Vagina (tissue), 2 donors: ENCODE measurements at places on chromosomes 1 and 21. TPM values are rescaled to one million over a fixed set of nuclear protein-coding genes. Genes with fewer than 3 reads are reported as not detected.

- no peak for DNase-seq
These were observed 119.4 kb upstream of the RRP15 start for GRCh38 chr1:218165701-218166114.

GRCh38 chr1:63982201-63982600, 208.4 kb downstream of the ROR1 start:
- DNase-seq: no peak

DNA sequence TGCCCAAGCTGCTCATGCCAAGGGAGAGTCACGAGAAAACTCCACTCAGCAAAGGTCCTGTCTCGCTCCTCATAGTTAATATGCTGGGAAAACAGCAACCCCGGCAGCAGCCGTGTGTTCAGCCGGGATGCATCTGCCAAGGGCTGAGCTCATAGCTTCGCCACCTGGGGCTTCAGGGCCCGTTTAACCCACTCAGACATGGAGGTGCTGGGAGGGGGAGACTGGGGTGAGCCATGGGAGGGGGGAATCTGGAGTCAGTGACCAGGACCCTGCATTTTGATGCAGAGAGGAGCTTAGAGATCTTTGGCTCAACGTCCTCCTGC, 283.4 kb downstream of the PTPRU start:
- peak; percentile 77 for DNase-seq

DNA sequence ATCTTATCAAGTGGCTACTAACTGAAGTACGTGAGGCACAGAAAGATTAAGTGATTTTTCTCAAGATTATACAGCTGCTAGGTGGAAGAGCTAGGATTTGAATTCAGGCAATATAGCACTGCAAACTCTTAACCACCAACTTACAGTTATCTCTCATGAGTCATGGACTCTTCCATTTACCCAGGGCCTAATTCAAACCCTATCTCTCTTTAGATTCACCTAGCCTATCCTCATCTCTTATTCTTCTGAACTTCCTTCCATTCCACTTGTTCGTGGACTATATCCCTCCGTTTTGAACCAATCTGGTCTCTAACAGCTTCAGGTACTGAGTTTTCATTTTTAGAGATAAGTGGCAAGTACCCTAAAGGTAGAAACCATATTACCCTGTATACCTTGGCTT, 92.8 kb upstream of the DMRTA2 start:
- DNase-seq: no peak

- DNase-seq: no peak
These were observed 103.0 kb upstream of the VAV3 start for GRCh38 chr1:108067884-108068540.

GRCh38 chr1:115467196-115467595, 129.1 kb upstream of the NGF start:
- DNase-seq: no peak

The CD52 gene
- total RNA-seq: 8.1 TPM

The TTC24 gene
- total RNA-seq: not detected

The TAS1R1 gene
- total RNA-seq: not detected
